Effector memory CD4-positive, alpha-beta T cell (primary cell): ENCODE measurements at places on chromosomes 2 and 18.

DNA sequence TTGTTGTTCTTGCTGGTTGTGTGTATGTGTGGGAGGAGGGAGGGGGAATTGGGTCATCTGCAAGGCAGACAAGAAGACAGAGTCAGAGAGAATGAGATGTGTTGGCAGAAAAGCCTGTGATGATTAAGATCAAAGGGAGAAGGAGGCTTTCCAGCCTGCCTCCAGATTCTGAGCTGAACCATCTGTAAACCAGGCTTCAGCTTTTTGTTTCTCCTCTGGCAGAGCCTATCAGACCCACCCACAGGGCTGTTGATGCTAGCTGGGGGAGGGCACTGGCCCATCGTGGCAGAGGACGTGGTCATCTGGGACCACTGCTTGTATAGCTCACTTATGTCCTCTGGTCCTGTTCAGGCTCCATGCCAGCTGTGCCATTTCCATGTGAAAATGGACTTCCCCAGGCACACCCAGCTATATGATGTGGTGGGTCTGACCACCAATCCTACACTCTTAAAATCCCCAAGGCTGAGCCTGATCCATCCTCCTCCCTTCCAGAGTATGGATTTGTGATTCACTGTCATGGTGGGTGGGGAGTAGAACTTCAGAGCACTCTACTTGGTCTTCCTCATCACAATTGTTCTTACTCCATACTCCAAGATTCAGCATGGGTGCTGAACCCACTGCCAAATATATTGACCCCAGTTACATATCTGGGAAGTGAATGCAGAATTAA is 27.8 kb upstream of the COL6A3 start:
- DNase-seq = no peak

DNA sequence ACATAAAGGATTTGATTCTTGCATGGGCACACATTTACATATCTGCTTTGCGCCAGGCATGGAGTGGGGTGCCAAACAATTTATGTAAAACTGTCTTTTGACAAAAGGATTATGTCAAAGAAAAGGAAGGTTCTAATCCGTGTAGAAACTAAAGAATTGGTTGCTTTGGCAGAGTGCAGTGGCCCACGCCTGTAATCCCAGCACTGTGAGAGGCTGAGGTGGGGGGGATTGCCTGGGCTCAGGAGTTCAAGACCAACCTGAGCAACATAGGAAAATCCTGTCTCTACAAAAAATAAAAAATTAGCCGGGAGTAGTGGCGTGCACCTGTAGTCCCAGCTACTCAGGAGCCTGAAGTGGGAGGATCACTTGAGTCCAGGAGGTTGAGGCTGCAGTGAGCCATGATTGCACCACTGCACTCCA is 1.1 kb upstream of the MTERF4 start:
- no peak for DNase-seq

GRCh38 chr18:71485611-71486010 is 1058.5 kb downstream of the CBLN2 start:
- no peak for DNase-seq

DNA sequence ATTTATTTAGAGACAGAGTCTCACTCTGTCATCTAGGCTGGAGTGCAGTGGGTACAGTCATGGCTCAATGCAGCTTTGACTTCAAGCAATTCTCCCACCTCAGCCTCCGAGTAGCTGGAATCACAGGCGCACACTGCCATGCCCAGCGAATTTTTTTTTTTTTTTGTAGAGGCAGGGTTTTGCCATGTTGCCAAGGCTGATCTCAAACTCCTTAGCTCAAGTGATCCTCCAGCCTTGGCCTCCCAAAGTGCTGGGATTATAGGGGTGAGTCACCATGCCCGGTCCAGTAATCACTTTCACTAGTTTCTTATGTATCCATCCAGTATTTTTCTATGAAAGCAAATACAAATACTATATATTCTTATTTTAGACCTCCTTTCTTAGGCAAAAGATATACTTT is 24.0 kb downstream of the PRKAG3 start:
- DNase-seq = no peak
